ENCODE measurements at places on chromosomes 16 and 17. TPM values are rescaled to one million over a fixed set of nuclear protein-coding genes. Genes with fewer than 3 reads are reported as not detected.
A peak's percentile ranks its signal among the peaks of the same experiment; 100 is the strongest.

The NOL3 gene
- 78.8 TPM for total RNA-seq

The CTF1 gene
- 2.0 TPM for total RNA-seq

GRCh38 chr16:87728026-87728425 lies 37.8 kb downstream of the KLHDC4 start:
- H3K4me3 ChIP-seq, result no peak overlapping the region
- peaks cover 10% of the 10 kb centered on the region for H3K36me3 ChIP-seq
- H3K27ac ChIP-seq, result no peak overlapping the region
- H3K27me3 ChIP-seq, result no peaks in the 10 kb centered on the region
- H3K4me1 ChIP-seq, result no peaks in the 10 kb centered on the region
- no peak for DNase-seq

DNA sequence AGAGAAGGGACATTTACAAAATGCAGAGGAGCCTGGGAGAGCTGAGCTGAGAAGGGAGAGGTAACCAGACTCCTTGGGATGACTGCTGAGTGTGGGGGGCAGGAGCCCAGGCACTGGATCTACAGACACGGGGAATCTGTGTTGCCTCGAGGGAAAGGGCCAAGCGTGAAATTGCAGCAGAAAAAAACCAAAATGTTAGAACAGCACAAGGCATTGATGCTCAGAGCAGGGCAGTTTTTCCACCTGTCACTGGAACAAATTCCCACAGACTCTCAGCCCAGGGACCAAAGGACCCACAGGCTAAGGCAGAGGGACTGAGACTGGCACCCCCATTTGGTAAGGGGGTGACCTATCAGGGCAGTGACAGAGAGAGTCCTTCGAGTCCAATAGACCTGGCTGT lies 2.0 kb downstream of the PITPNM3 start:
- H3K36me3 ChIP-seq, result no peaks in the 10 kb centered on the region
- no peak overlapping the region for H3K27ac ChIP-seq
- H3K27me3 ChIP-seq, result no peaks in the 10 kb centered on the region
- H3K4me3 ChIP-seq, result no peak overlapping the region
- DNase-seq, result no peak

DNA sequence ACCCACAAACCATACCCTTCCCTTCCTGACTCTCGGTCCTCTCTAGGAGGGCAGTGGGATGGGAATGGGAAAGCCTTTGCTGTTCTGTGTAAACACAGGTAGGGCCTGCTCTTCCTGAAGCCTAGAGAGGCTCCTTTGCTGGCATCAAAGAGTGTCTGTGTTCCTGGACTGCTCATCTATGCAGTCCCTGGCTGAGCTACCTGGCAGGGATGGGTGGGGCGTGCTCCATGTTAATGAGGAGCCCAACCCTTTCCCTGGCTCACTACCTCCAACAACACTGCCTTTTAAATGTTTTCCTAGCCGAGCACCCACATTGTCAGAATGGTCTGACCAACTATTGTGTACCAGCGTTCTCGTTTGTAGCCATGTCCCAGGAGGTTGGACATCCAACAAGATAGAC lies 26.6 kb upstream of the NAGLU start:
- no peak overlapping the region for H3K4me3 ChIP-seq
- no peak for DNase-seq
- H3K27ac ChIP-seq, result no peak overlapping the region

GRCh38 chr17:76716146-76716838 lies 5.5 kb upstream of the MXRA7 start:
- H3K36me3 ChIP-seq, result peaks cover 15% of the 10 kb centered on the region
- H3K4me1 ChIP-seq, result peaks cover 19% of the 10 kb centered on the region
- no peak overlapping the region for H3K4me3 ChIP-seq
- H3K27ac ChIP-seq, result no peak overlapping the region
- DNase-seq, result no peak
- no peaks in the 10 kb centered on the region for H3K27me3 ChIP-seq

DNA sequence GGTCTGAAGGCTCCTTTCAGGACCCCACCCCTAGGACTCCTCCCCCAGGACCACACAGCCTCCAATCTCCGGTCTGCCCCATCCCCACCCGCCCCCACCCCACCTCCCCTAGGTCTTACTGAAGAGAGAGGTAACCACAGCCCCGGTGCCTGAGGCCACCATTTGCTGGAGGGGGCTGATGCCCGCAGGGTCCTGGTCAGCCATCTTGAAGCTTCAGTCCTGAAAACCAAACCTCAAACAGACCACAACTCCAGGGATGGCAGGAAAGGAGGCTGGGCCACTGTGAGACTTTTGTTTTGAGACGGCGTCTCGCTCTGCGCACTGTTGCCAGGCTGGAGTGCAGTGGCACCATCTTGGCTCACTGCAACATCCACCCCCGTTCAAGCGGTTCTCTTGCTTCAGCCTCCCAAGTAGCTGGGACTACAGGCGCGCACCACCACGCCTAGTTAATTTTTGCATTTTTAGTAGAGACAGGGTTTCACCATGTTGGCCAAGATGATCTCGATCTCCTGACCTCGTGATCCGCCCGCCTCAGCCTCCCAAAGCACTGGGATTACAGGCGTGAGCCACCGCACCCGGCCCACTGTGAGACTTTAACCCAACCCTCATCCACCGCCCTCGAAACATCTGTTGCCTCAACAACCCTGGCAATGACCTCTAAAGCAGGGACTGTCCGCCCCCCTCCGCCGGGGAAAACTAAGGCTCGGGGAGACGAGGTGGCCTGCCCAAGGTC lies 1.1 kb downstream of the SLC25A39 start:
- no peak for DNase-seq
- H3K36me3 ChIP-seq, result peaks cover 23% of the 10 kb centered on the region
- H3K27ac ChIP-seq, result no peak overlapping the region
- H3K4me1 ChIP-seq, result peaks cover 33% of the 10 kb centered on the region
- H3K4me3 ChIP-seq, result peak overlapping the region; percentile 92
- no peaks in the 10 kb centered on the region for H3K27me3 ChIP-seq

GRCh38 chr16:80174416-80174815 lies 366.4 kb upstream of the DYNLRB2 start:
- no peak overlapping the region for H3K4me3 ChIP-seq
- no peak for DNase-seq
- no peaks in the 10 kb centered on the region for H3K36me3 ChIP-seq
- H3K27ac ChIP-seq, result no peak overlapping the region
- no peaks in the 10 kb centered on the region for H3K27me3 ChIP-seq

GRCh38 chr16:4369007-4369733 lies 2.5 kb upstream of the VASN start:
- no peak for DNase-seq
- H3K27me3 ChIP-seq, result no peaks in the 10 kb centered on the region
- no peaks in the 10 kb centered on the region for H3K36me3 ChIP-seq
- no peak overlapping the region for H3K4me3 ChIP-seq
- H3K27ac ChIP-seq, result no peak overlapping the region

DNA sequence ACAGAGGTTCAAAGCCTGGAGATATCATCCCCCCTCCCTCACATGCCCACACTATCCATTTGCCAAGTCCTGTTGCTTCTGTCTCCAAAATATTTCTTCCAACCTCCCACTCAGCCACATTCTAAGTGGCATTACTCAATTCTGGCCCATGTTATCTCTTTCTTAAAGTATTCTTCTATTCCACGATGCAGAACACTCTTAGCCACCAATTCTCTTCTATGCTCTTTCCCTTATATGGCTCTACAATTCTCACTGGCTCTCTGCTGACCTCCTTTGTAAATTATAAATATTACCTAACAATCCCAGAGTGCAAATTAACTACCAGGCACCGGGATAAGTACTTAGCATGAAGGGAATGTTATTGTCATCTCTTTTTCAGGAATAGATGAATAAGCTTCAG lies 82.4 kb downstream of the KCNJ2 start:
- no peaks in the 10 kb centered on the region for H3K4me1 ChIP-seq
- no peak overlapping the region for H3K4me3 ChIP-seq
- no peaks in the 10 kb centered on the region for H3K36me3 ChIP-seq
- H3K27me3 ChIP-seq, result no peaks in the 10 kb centered on the region
- no peak overlapping the region for H3K27ac ChIP-seq
- no peak for DNase-seq

DNA sequence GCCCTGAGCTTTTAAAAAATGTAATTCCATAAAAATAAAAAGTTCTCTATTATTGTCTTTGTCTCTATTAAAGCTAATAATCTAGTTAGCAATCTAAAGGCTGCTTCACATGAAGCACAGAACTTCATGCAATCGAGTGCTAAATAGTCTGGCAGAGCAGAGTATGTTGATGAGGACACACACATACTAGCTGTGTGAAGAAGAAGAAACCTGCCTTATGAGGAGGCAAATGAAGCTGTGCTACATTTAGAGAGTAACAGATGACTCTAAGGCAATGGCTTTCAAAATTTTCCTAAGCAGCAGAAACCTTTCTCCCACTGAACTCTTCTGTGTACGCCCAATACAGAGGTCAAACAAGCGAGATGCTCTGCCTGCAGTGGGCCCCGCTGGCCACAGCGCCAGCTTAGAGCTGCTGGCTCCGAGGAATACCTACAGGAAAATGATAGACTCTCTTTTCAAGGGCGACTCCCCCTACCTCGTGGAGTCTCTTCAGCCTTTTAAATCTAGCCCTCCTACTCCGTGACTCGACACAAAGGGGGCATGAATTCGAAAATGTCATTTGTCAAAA lies 39.2 kb downstream of the GNA13 start:
- no peak overlapping the region for H3K27ac ChIP-seq
- no peak for DNase-seq
- H3K36me3 ChIP-seq, result peaks cover 7% of the 10 kb centered on the region
- H3K4me1 ChIP-seq, result peaks cover 6% of the 10 kb centered on the region

GRCh38 chr16:27759967-27760788 lies 210.2 kb downstream of the KATNIP start:
- no peak overlapping the region for H3K4me3 ChIP-seq
- no peak overlapping the region for H3K27ac ChIP-seq
- no peaks in the 10 kb centered on the region for H3K27me3 ChIP-seq
- H3K4me1 ChIP-seq, result no peaks in the 10 kb centered on the region

DNA sequence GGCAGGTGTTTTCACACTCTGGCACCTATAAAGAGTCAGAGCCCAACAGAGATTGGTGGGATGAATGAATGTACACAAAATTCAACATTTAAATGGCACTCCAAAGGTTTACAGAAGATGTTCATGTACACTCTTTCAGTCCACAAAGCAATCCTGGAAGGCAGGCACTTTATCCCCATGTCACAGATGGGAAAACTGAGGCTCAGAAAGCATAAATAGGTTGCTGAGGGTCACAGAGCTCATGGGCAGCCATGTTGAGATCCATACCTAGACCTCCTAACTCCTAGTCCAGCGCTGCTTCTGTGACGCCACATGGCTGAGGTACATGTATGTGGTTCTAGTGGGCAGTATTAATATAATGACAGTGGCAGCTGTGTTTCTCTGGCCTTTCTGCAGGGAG lies 157.7 kb upstream of the LHX1 start:
- H3K4me1 ChIP-seq, result no peaks in the 10 kb centered on the region
- no peak for DNase-seq
- no peak overlapping the region for H3K4me3 ChIP-seq
- no peak overlapping the region for H3K27ac ChIP-seq

DNA sequence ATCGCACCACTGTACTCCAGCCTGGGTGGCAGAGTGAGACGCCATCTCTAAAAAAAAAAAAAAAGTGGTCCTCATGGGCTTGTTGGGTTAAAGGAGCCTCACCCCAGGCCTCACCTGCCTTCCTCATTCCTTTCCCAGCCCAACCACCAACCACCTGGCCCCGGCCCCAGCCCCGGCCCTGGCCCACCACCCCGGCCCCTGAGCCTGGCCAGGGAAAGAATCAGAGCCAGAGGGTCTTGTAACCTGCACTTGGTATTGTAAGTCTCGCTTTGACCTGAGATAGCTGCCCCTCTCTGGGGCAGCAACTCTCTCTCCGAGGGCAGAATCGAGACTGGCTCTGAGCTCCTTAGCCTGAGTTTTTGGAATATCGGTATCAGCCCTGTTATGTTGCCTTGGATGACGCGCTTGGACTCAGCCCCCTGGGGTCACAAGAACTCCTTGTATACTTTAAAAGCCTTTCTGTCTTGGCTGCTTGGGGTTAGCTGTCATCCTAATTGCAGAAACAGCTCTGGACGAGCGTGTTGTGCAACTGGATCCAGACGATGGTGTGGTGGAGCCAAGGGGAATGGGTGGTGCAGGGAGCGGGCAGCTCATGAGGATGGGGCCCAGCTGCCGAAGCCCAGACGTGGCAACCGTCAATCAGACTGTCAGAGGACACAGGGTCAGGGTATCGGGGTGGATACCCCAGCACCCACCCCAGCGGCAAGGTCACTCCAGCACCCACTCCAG lies 14.6 kb downstream of the SMTNL2 start:
- DNase-seq, result peak; percentile 32
- H3K4me3 ChIP-seq, result no peak overlapping the region
- H3K27ac ChIP-seq, result no peak overlapping the region
- H3K27me3 ChIP-seq, result no peaks in the 10 kb centered on the region
- H3K36me3 ChIP-seq, result no peaks in the 10 kb centered on the region

DNA sequence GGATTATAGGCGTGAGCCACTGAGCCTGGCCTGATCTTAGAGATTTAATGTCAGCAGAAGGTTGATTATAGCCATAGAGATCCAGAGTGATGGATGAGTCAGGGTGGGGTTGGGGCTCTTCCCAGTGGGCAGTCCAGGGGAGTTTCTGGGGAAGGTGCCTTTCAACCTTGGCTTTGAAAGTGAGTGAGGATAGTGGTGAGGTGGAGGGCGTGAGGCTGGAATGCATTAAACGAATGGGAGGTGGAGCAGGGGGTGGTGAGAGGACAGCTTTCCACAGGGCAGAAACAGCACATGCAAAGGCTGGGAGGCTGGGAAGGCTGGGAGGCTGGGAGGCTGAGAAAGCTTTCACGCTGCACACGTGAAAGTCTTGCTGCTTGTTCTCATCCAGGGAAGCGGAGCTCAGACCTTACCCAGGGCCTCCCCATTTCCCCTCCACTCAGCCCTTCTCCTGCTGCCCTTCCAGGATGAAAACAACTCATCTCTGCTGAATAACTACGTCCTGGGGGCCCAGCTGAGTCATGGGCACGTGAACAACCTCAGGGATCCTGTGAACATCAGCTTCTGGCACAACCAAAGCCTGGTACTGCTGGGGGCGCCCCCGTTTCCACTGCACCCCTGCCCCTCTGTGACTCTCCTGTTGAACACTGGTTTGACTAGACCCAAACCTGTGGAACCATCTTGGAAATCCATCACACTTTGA lies 22.3 kb downstream of the ADGRG5 start:
- no peak for DNase-seq
- H3K36me3 ChIP-seq, result no peaks in the 10 kb centered on the region
- H3K27ac ChIP-seq, result no peak overlapping the region
- no peak overlapping the region for H3K4me3 ChIP-seq

DNA sequence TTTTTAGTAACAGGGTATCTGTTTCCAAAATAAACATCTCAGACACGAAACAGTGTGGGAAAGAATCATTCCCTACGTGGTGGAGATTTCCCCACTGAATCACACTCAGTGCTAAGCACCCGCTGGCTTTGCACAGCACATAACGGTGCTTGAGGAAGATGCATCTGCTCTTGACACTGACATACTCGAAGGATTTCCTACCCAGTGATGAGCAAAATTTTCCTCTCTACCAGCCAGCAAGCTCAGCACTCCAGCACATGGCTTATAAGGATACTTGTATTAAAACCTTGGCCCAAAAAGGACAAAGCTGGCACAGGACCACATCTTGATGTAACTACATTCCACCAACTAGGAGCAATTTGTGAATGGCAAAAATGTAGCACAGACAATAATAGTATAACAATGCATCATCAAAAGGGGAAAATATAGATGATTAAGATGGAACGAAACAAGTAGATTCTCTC lies 59.0 kb downstream of the ANKFY1 start:
- H3K4me1 ChIP-seq, result no peaks in the 10 kb centered on the region
- DNase-seq, result no peak
- no peak overlapping the region for H3K27ac ChIP-seq
- H3K36me3 ChIP-seq, result peaks cover 7% of the 10 kb centered on the region

Data from body of pancreas (tissue), 4 donors.